ENCODE measurements at places on chromosomes 3 and 15. TPM values are rescaled to one million over a fixed set of nuclear protein-coding genes. Genes with fewer than 3 reads are reported as not detected.

DNA sequence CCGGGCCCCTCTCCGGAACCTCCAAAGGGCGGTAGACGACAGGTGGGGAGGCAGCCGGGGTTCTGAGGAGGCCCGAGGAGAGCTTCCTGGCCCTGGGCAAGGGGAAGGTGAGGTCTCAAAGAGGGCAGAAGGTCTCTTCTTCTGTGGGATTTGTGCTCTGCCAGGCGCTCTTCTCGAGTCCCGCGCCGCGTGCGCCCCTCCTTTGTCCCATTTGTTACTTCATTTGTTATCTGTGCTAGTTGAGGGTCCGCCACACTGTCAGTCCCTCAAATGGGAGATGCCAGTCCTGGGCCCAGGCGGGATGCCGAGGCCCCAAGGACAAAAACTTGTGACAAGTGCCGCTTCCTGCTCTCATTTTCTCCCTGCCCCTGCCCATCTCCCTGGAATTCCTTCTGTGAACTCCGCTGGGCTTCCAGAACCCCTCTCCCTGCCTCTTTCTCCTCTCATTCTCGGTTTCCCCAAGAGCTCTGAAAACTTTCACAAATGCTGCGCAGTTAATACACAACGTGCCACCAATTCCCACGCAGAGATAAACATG, 1.5 kb downstream of the ST8SIA2 start:
- no peak for DNase-seq

GRCh38 chr15:75713338-75713895, 769 bp upstream of the CSPG4 start:
- no peak for DNase-seq

GRCh38 chr15:49189631-49190030, 19.6 kb downstream of the GALK2 start:
- DNase-seq, result no peak

DNA sequence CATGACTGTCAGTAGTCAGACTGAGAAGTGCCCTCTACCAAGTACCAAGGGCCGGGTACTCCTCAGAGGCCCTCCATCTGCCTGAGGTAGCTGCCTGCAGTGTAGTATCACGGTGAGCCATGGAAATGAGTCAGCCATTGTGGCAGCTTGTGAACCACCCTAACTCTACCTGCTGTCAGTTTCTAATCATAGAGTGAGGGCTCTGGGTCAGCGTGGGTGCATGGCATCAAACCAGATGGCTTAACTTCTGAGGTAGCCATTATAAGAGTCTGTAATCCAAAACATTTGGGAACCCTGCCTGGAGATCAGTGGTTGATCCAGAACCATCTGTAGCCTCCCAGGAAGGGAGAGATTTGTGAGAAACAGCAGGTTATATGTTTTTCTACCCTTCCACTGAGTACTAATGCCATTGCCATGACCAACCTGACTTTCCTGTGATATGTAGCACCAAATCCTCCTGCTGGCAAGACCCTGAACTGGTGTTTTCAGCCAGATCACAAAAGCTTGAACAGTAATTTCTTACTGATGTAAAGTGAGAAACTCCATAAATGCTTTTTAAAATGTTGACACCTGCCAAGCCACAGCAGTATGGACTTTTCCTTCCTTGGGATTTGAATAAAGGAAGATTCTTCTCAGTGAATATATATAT, 38.9 kb downstream of the ABHD2 start:
- DNase-seq, result no peak

- DNase-seq, result no peak
Measured at GRCh38 chr15:72786676-72787345, 3.3 kb upstream of the ADPGK start.

GRCh38 chr15:96232335-96232734, 98.2 kb upstream of the NR2F2 start:
- no peak for DNase-seq

DNA sequence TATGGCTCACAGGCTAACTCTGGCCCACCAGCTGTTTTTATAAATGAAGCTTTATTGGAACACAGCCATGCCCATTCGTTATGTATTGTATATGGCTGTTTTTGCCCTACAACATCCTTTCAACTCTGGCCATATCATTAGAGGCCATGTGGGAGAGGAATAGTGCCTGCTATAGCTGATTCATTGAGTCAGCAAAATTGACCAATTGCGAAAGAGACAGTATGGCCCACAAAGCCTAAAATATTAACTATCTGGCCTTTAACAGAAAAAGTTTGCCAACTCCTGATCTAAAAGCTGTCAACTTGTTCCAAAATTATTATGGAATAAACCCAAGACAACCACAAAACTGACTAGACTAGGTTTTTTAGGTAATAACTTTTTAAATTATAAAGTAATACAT, 1.4 kb downstream of the NR1I2 start:
- no peak for DNase-seq

GRCh38 chr3:51538459-51539290, at the start of gene RAD54L2:
RAD54L2 (plus strand) TSS chr3:51538719; CDS start chr3:51590421, 51,702 bp downstream.
- peak; percentile 81 for DNase-seq

DNA sequence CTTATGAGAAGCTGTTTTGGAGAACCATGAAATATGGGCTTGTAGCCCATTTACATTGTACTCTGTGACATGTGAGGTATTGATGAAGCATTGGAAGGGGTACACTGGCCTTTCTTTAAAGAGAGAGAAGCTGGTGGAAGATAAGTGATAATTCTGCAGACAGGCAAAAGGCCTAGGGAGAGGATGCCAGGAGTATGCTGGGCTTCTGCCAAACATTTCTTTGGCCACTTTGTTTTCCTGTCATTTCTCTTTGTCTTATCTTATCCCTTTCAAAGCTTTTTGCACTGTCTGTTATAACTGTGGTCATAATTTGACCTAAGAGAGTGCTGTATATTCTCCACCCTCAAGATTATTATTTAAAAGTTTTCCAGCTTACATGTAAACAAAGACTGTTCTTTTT, 109.6 kb upstream of the SEMA6D start:
- peak; percentile 75 for DNase-seq

DNA sequence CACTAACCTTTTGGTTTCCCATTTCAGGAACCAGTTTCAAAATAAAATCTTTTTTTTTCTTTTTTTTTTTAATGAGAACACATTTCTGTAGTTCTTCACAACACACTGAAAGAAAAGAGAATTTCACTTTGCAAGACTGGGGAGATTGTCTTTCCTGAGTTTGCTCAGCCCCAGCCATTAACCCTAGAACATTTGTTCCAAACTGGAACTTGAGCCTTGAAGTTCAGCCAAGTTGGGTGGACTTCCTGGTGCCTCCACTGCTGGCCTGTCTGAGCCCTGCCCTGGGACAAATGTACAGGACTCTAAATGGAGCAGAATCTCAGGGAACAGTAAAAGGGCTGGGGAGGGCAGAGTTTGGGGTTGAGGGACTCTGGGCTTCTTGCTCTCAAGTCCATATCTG, 196.4 kb upstream of the LPP start:
- DNase-seq, result no peak

DNA sequence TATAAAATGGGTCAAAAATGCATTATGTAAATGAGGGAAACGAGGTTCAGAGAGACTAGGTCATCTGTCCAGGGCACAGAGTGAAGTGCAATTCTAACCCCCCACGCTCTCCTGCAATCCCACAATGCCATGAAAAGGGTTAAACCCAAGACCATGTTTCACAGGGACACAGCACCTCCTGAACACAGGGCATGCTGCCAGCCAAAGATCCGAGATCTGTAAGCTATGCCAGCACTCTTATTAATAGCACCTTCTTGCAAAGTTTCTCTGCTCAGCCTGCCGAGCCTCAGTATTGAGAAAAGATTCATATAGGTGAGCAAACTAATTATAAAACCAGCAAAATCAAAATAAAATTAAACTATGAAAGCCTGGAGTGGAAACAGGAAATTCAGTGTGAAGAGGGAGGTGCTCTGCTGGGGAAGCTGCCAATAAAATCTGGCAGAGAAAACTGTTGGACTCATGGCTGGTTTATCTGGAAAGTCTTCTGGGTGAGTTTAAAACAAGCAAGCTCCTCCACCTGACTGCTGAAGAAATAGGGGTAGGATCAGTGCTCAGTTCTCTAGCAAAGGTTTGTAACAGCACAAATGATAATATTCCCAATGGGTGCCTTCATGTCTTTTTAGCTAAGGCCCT, 50.3 kb downstream of the LRIG1 start:
- DNase-seq, result peak; percentile 78

GRCh38 chr15:72163719-72164118, 33.9 kb downstream of the GRAMD2A start:
- DNase-seq, result no peak

DNA sequence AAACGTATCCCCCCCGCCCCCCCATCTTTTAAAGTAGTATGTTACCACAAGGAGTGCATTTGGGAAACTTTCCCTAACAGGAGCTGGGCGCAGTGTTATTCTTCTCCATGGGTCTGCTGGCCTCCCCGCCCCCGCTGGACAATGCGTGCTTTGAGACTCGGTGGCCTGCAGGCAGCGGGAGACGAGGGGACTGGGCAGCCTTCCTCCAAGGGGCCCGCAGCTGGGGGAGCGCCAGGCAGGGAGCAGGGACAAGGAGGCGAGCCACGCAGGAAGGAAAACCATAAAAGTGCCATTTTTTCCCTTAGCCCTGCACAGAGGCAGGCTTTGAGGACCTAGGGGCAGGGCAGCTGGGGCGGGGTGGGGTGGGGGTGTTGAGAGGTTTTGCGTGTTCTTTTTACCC, 14.1 kb downstream of the SOX2 start:
- no peak for DNase-seq

The CCR9 gene
- not detected for total RNA-seq

The PP2D1 gene
- 22.8 TPM for total RNA-seq

The ZIC1 gene
- 3.5 TPM for total RNA-seq

The DUOXA2 gene
- 0.39 TPM for total RNA-seq

The KY gene
- total RNA-seq, result 0.71 TPM
